ENCODE measurements at places on chromosomes 16 and 17.

DNA sequence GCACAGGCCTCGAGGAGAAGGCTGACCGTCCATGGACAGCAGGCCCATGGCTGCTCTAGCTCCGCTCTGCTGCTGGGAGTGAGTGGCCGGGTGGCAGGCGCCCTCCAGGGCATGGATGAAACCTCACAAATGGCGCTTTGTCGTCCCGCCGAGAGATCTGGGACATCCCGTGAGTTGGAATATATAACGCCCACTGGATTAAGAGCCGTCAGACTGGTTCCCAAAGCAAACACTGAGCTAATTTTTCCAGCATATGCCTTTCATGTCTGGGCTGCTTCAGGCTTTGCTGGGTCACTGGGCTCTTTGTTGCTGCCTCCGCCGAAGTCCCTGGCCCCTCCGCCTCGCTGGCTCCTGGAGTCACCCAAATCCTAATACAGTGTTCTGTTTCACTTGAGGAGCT is 266.3 kb downstream of the FOXL1 start:
- no peak for DNase-seq

DNA sequence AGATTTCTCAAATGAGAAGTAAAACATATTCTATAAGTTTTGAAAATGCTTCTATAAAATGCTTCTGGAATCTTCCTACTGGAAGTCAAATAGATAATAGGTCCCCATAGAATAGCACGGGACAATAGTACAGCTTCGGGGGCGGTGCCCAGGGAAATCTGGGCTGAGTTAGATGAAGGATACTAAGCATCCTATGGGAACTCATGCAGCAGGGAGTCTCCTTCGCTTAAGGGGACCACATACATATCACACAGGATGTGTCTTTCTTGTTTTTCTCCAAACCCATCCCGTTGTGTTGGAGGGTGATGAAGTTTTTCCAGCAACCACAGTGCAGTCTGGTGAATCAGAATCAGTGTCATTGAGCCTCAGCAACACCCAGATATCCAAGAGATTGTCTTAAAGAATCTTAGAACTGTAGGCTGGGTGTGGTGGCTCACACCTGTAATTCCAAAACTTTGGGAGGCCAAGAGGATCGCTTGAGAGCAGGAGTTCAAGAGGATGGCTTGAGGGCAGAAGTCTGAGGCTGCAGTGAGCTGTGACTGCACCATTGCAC is 84.2 kb downstream of the PITPNC1 start:
- no peak for DNase-seq

- no peak for DNase-seq
Observed at GRCh38 chr17:72167593-72167992, 46.8 kb downstream of the SOX9 start.

- no peak for DNase-seq
Observed at GRCh38 chr16:25823891-25824290, 132.1 kb downstream of the HS3ST4 start.

DNA sequence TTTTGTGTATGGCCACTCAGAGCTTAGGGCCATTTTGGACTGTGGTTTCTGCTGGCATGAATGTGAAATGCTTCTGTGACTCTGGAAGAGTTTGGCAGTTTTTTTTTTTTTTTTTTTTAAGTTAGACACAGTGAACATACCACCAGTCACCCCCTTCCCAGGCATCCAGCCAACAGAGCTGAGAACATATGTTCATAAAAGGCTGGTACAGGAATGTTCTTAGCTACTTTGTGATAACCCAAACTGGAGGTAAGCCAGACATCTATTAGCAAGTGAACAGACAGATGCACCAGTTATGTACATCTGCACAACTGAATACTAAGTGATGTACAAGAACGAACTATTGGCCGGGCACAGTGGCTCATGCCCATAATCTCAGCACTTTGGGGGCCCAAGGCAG is 92.7 kb downstream of the ABCC1 start:
- no peak for DNase-seq

DNA sequence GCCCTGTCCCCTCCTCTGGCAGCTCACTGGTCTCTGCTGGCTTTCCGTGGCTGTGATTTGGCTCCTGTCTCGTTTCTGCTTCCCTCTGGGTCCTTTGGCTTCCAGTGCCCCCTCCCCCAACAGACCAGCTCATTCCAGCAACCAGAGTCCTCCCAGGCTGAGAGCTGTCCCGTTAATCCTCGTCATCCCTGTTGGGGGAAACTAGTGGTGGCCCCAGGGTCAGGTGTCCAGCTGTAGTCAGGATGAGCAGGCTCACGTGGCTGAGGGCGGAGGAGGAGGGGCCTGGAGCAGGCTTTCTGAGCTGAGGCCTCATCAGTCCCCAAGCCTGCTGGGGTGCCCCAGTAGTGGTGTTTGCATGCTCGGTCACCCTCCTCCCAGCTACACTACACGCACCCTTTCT is 10.7 kb upstream of the CBX4 start:
- DNase-seq = no peak

- no peak for DNase-seq
Observed at GRCh38 chr16:25835126-25835525, 143.4 kb downstream of the HS3ST4 start.

DNA sequence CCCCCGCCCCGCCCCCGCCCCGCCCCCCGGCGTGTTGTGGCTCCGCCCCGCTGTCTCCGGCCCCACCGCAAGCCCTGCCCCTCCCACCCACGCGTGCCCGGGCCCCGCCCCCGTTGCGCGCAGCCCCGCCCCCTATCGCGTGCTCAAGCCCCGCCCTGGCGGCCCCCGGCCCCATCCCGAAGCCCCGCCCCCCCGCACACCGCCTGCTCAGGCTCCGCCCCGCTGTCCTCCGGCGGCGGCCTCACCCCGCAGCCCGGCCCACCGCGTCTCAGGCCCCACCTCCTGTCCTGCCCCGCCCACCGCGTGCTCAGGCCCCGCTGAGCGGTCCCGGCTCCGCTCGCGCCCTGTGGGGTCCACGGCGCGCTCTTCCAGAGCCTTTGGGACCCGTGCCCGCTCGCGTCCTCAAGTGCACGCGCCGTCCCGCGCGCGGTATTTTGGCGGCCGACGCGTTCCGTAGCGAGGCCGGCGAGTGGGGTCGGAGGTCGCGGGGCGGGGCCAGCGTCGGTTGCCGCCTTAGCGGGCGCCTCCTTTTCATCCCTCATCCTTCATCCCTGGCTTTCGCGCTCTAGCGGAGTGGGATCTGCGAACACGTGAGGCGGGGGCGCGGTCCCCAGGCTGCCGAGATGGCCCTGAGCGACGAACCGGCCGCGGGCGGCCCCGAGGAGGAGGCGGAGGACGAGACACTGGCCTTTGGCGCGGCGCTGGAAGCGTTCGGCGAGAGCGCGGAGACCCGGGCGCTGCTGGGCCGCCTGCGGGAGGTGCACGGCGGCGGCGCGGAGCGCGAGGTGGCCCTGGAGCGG is at the start of gene TBCD:
Gene TBCD (plus strand): TSS at position 495 of the 800 bp plus-strand sequence. CDS start 129 bp downstream, at position 624.
- peak; percentile 96 for DNase-seq

- no peak for DNase-seq
Observed at GRCh38 chr16:57575468-57576277, 33.2 kb downstream of the ADGRG5 start.

DNA sequence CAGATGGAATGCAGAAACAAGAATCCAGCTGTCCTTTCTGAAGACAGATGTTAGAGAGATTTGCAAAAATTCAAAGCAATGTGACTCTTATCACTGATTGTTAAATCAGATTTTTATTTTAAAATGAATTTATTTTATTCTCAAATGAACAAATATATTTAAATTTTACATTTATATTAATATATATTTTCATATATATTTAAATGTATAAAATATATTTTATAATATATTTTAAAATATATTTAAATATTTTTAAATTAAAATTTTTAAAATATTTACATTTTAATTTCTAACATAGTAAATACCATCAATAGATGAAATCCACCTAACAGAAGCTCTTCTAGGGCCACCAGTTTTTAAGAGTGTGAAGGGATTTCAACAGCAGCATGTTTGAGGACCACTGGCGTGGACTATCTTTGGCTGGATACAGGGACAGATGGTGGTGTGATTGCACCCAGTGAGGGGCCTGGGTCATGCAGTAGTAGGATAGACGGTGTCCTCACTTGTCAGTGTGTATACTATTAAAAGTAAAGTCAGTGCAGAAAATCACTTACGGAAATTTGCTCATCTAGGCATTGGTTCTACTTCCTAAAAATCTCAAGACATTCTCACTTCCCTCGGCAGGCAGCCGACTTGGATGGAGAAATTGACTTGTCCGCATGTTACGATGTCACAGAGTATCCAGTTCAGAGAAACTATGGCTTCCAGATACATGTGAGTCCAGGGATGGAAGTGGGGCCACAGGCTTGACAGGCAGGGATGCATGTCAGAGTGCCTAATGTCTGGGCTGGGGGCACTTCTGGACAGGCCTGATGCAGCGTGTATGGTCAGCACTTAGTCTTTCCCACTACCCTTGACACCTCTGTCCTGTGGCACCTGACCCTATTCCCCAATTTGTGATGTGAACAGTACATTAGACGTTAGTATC is 56.3 kb downstream of the PLD6 start:
- DNase-seq = no peak

DNA sequence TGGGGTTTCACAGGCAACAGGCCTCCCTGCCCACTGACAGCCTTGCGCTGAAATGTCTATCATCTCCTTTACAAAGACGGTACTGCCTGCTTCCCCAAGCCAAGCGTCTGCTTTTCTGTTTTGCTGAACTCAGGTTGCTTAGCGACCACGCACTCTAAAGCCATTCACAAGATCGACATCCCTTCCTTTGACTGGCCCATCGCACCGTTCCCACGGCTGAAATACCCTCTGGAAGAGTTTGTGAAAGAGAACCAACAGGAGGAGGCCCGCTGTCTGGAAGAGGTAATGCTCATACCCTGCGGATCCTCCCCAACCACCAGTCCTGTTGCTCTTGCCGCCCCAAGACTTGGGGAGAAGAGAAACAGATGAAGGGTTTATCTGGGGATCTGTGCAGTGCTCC is 28.7 kb downstream of the TMEM186 start:
- no peak for DNase-seq

DNA sequence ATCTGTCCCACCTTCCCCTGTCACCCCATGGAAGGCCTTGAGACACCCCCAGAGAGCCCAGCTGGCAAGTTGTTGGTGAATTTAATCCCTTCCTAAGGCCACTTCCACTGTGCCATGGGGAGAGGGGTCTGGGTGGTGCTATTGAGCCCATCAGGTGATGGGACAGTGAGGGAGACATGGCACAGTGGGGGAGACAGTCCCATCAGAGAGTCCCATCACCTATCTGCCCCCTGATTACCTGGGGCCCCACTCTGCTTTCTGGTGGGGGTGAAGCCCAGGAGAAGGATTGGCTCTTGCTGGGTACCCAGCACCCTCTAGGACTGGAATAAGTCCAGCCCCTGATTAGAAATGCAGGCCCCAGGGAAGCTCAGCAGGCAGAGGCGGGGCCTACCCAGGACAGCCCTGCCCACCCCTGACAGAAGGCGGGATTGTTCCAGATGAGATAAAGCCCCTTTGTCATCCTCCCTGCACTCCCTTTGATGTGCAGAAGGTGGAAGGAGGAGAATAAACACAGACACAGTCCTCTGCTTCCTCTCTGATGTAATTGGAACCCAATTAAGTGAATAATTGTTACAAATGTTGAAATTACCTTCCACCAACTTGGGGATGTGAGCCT is 18.9 kb downstream of the TMEM132E start:
- no peak for DNase-seq

DNA sequence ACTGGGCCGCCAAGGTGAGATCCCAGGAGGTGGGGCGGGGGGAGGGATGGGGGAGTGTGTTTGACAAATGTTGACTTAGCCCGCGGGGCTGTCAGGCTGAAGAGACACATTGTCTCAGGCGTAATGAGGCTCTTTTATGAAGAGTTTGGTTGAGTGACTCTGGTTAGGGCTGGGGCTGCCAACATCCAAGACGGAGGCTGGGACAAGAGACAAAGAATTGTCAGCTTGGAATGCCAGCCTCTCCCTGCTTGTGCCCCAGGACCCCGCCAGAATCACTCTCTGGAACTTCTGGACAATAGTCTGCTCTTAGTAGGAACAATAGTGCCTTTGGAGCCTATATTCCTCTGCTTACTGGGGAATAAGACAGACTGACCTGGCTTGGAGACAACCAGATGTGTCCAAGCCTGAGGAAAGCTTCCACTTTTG is 24.0 kb downstream of the PCTP start:
- DNase-seq = peak; percentile 17

DNA sequence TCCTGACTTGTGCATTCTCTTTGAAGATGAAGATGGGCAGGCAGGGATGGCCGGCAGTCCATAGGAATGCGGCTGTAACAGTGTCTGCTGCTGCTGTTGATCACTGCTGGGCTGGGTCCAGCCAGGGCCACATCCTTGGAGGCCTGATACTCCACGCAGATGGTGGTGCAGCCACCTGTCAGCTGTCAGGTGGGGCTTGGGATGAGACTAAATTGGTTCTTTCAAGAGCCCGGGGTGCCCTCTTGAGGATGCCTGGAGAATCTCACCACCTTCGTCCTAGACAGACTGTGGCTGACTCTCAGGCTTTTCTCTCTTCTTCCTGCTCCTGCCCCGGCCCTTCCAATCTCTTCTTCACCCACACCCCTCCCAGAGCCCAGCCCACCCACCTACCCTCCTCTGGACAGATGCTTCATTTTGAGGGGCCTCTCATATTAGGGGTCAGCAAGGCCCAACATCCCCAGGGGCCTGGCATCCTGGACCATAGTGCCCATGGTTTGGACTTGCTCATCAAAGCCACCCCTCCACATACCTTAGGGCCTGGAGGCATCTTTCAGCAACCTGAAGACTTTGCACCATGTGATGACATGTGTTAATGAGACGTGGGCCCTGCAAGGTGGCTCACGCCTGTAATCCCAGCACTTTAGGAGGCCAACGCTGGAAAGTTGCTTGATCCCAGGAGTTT is 19.1 kb downstream of the OSBPL7 start:
- peak; percentile 87 for DNase-seq

- DNase-seq = no peak
Observed at GRCh38 chr17:19360772-19361171, 1.8 kb downstream of the B9D1 start.

DNA sequence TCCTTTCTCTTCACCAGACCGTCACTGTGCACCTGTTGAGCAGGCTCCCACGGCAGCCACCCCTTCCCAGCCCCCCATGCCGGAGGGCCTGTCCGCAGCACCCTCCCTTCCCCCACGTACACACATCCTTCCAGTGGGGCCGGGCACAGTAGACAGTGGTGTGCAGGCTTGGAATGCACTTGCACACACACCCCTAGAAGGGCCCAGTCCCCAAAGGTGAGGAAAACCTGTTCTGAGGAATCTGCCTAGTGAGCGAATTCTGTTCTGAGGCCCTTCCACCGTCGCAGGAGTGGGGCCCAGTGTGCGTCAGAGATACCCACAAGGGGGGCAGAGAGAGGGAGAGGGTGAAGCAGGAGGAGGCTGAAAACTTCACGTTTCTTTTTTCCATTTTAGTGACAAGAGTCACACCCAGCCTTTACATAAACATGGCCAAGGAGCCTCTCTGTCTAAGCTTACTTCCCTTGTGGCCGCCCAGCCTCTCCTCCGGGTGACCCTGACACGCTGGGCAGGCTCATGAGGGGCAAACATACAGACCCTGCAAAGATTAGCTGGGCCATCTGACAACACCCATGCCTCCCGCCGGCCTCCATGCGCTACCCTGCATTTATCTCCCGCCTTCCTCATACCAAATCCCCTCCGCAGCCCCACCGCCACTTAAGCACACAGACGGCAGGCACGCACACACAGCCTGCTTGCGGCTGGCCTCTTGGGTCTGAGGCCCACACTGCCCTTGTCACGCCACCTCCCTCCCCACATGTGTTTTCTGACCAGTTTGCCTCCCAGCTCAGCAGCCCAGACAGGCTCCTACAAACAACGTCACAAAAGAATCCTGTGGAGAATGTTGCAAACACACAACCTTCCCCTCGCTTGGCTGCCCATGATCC is 1.8 kb downstream of the ZBTB4 start:
- DNase-seq = no peak

GRCh38 chr17:49247944-49248343 is 17.4 kb upstream of the PHOSPHO1 start:
- DNase-seq = no peak

Data from NCI-H146 (cell line).